Foreskin melanocyte (primary cell): ENCODE measurements at places on chromosomes 7 and 10.

GRCh38 chr10:74036474-74036873 is 38.6 kb downstream of the VCL start:
- DNase-seq = no peak

DNA sequence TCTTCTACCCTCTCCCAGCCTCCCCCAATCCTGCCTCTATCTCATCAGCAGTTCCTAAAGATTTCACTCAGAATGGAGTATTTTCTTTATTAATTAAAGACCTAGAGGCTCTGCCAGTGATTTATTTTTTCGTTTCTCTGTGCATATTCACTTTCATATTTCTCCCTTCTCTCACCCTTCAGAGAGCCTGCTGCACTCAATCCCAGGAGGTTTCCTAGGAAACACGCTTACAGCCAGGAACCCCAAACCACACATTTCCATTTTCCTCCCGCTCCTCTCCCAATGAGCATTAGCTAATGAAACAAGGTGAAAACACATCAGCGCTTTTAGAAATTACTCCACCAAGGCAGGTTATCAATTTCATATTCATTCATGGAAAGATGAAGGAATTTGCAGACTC is 180.2 kb downstream of the FRMD4A start:
- no peak for DNase-seq

DNA sequence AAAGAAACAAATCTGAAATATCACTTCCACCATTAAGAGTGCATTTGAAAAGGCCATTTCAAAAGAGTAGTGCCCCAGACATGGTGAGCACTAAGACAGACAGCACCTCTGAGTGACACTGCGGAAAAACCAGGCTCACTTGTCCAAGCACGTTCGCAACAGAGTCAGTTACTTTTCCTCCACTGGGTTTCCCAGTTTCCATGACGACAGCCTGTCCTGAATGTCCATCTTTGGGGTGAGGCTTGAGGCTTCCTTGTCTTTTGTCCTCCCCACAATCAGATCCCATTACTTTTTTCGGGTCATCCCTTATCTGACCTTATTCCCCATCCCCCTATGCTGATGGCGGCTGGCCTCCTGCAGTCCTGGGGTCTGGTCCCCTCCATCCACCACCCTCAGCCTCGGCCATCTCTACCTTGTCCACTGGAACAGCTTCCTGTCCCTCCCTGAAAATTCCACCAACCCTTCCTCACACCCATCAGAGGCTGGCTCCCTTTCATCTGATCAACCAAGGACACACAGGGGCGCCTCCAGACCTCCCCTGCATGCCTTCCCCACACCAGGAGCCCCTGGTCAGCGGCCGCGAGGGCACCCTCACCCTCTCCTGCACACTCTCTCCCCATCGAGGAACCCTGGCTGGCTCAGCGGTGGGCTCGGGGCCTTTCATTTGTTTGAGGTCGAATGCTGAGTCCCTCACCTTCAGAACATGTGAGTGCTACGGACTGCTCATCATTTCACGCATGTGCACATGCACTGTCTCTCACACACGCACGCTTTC is 363.6 kb downstream of the DNAJB6 start:
- no peak for DNase-seq

GRCh38 chr7:9201928-9202327 is 768.5 kb downstream of the NXPH1 start:
- DNase-seq = no peak

- DNase-seq = no peak
Observed at GRCh38 chr7:137331378-137331777, 12.2 kb downstream of the PTN start.

GRCh38 chr7:45236666-45237065 is 79.1 kb downstream of the RAMP3 start:
- DNase-seq = no peak

DNA sequence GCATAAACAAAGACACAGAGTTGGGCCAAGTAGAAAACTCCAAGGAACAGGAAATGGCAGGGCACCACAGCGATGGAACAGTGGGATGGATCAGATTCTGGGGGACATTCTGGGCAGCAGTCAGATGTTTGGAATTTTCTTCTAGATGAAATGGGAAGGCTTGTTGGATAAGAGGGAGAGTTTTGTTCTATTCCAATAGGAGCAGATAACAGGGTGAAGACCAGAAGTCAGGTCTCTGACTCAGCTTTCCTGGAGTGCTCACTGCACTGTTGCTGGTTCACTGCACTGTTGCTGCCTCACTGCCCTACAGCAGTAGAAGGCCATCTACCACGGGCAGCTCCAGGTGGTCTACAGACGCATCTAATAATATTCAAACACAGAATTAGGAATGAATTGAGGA is 135.6 kb downstream of the ATE1 start:
- DNase-seq = no peak

DNA sequence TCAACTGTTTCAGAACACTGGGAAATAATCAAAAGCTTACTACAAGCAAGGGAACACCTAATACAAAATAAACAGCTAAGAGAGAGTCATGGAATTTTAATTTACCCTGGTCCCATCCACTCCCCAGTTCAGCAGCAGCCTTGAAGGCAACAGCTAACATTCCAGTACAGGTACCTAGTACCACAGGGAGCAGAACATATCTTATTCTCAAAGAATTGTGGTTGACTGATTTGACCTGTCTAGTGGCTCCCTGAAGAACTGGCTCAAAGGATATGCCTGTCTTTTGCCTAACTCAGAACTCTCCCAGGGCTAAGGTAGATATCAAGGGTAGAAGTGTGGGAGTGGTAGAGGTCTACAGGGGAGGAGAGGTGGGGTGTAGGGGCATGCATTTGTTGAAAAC is 32.3 kb downstream of the SMURF1 start:
- no peak for DNase-seq

- DNase-seq = peak; percentile 13
Observed at GRCh38 chr10:119139464-119140067, 25.9 kb downstream of the SFXN4 start.

GRCh38 chr10:88991899-88992320 is 1.3 kb downstream of the FAS start:
- peak; percentile 38 for DNase-seq

- DNase-seq = no peak
Observed at GRCh38 chr7:158469396-158470051, 118.1 kb downstream of the PTPRN2 start.

- no peak for DNase-seq
Observed at GRCh38 chr7:140678816-140679130, 6.0 kb downstream of the ADCK2 start.

- no peak for DNase-seq
Observed at GRCh38 chr10:83522881-83523386, 616.4 kb upstream of the GHITM start.

- DNase-seq = no peak
Observed at GRCh38 chr10:76051007-76051936, 619.8 kb downstream of the LRMDA start.

GRCh38 chr7:80480566-80480965 is 31.3 kb downstream of the GNAT3 start:
- peak; percentile 51 for DNase-seq

GRCh38 chr10:10346390-10347150 is 671.1 kb upstream of the CELF2 start:
- no peak for DNase-seq

- no peak for DNase-seq
Observed at GRCh38 chr7:151320263-151320845, 21.3 kb upstream of the NUB1 start.

- no peak for DNase-seq
Observed at GRCh38 chr10:103630156-103630555, 136.7 kb downstream of the NEURL1 start.

GRCh38 chr7:64685741-64686140 is 19.8 kb downstream of the ZNF107 start:
- no peak for DNase-seq

- DNase-seq = no peak
Observed at GRCh38 chr10:23046027-23046426, 49.4 kb upstream of the MSRB2 start.

GRCh38 chr10:79595510-79595909 is 15.2 kb upstream of the SFTPA1 start:
- no peak for DNase-seq

DNA sequence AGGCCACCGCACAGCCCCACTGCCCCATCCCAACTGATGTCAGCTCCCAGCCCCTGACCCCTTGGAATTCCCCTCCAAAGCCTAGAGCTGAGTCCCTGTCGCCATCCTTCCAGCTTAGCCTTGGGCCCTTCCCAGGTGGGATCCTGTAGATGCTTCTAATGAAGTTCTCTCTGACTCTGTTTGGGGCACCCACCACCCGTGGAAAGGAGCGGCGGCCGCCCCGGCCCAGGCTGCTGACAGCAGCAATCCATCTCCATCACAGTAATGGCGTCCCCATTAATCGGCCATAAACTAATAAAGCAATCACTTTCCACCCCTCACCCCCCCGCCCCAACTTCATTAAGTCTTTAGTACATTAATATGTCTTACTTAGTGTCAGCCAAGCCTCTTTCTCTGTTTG is 25.6 kb downstream of the KAZALD1 start:
- no peak for DNase-seq

- DNase-seq = no peak
Observed at GRCh38 chr7:8560501-8560900, 127.1 kb downstream of the NXPH1 start.
